ENCODE measurements at places on chromosomes 3 and 15. TPM values are rescaled to one million over a fixed set of nuclear protein-coding genes. Genes with fewer than 3 reads are reported as not detected.
A peak's percentile ranks its signal among the peaks of the same experiment; 100 is the strongest.

- DNase-seq: peak; percentile 59
These were observed 2.3 kb upstream of the VPS18 start for GRCh38 chr15:40891810-40892446.

GRCh38 chr3:114299941-114300624, 6.3 kb downstream of the TIGIT start:
- no peak for DNase-seq

DNA sequence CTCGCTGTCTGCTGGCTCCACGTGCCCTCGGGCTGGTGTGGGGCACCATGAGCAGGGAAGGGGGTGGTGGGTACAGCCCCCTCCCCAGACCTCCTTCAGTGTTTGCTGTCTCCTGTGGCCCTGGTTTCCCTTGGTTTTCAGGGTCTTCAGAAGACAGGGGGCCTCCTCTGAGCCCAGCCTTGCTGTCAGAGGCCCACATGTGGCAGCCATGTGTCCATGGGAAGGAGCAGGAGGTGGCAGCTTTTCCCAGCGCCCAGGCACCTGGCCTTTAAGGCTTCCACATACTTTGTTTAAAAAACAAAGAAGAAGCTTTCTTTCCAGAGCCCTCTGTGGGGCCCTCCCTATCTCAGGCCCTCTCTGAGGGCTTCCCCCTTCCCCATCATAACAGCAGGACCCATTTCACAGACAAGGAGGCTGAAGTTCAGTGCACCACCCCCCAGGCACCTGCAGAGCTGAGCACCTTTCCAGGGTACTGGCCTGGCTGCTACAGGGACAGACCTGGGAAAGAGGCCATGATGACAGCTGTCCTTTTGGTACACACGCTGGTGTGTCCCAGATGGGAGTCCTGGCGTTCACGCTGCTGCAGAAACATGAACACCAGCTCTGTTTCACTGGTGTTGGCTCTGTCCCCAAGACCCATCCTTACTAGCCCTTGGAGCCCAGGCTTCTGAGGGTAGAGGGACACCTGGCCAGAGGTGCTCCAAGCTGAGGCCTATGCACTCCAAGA, 73.7 kb downstream of the DNAJB8 start:
- DNase-seq: no peak

SLC2A2 gene
- total RNA-seq: not detected

GRCh38 chr3:159854500-159855124, 134.0 kb upstream of the IL12A start:
- DNase-seq: peak; percentile 88

LOXL1 gene
- 53.4 TPM for total RNA-seq

EXD1 gene
- total RNA-seq: not detected

DNA sequence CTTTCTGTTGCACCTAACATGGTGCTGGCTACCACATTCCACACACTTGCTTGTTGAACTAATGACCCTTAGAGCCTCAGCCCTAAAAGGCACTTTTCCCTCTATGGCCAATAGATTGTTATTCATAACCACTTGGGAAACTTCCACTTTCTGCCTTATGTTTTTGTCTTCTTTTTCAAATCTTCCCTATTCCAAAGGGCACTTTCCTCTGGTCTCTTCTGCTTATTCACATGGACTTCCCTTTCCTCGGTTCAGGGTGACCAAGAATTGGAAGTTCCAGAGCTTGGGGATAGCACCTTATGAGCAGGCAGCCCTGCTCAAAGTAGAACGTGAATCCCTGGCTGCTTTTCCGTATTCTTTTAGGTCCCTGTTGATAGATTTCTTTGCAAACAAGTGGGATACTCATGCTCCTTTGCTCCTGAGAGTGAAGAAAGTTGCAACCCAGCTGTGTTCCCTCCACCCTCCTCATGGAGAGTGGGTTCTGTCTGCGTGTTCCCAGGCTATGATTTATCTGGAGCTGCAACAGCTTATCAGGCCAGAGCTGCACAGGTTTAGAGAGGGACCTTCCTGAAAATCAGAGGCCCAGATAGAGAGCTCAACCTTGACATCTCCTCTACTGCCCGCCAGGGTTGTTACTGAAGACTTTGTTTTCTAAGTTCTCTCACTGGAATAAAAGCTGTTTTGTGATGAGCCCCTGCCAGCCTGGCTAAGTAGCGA, 58.8 kb upstream of the MYZAP start:
- no peak for DNase-seq

DNA sequence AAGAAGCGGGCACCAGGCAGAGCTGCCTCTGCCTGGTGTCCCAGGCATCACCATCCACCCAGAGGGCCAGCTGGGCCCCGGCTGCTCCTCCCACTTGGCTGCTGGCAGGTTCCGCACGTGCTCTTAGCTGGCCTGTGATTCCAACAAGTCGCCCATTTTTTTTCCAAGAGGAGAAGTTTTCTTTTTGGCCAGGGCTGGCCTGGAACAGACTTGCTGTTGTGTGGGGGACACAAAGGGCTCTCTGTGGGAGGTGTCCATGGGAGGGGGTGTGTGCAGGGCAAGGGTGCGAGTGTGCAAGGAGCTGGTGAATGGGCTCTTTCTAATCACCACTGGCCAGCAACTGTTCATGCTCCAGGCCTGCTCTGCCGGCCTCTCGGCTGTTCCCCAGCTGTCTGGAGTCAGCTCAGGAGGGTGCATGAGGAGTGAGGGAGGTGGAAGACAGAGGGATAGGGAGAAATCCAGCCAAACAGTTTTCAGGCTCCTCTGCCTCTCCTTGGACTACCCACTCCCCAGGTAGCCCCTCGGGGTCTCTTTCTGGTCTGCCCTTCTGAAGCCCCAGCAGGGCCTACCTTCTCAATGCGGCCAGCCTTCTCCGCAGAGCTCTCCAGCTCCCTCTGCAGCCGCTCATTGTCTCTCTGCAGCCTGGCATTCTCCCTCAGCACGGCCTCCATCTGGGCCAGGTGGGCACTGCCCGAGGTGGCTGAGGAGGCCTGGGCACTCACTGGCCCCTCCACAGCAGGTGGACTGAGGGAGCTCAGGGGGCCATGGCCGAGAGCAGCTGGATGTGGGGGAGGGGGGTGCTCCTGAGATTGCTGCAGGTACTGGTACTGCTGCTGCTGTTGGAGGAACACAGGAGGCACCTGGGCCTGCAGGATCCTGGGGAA, 7.1 kb downstream of the AMOTL2 start:
- DNase-seq: peak; percentile 53

ERICH6 gene
- 0.41 TPM for total RNA-seq

- DNase-seq: no peak
These were observed 137.2 kb downstream of the DOCK3 start for GRCh38 chr3:50811893-50812292.

GRAMD1C gene
- 12.1 TPM for total RNA-seq

GRCh38 chr3:138781012-138781470, 53.7 kb downstream of the PIK3CB start:
- DNase-seq: no peak

GRCh38 chr3:108124337-108125152, 33.7 kb upstream of the CD47 start:
- DNase-seq: no peak

DNA sequence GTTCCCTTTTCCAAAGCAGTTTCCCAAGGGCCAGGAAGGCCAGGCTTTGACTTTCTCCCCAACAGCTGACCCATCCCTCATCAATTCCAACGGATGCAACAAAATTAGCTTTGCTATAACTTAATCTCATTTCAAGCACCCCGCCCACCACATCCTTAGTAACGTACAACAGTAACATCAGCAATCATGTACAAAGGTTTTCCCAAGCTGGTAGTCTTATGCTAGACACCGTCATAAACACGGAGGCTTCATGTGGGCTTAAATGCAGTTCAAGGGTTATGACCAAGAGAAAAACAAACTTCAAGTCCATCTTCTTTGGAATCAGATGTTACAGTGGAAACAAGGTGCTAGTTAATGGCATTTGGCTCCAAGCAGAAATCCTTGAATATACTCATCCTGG, 66.6 kb downstream of the EOMES start:
- no peak for DNase-seq

DNA sequence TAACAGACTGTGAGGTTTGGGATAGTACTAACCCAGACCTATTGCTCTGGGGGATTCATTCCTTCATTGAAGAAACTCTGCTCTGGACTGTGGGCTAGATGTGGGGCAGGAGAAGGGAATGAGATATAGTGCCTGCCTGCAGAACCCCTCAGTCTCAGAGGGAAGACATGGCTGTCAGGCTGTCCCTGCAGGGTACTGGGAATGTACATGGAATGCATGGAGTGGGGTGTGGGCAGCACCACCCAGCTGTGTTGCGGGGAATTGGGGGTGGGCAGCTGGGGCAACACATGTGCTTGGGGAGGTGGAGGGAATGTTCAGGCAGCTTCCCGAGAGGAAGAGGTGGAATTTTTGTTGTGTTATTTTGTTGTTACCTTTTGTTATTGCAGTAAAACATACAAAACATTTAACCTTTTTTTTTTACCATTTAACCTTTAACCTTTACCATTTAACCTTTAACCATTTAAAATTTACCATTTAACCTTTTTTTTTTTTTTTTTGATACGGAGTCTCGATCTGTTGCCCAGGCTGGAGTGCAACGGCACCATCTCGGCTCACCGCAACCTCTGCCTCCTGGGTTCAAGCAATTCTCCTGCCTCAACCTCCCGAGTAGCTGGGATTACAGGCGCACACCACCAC, 7.3 kb downstream of the PAQR5 start:
- no peak for DNase-seq

GRCh38 chr3:12370758-12371157, 81.9 kb downstream of the PPARG start:
- DNase-seq: peak; percentile 23

DNA sequence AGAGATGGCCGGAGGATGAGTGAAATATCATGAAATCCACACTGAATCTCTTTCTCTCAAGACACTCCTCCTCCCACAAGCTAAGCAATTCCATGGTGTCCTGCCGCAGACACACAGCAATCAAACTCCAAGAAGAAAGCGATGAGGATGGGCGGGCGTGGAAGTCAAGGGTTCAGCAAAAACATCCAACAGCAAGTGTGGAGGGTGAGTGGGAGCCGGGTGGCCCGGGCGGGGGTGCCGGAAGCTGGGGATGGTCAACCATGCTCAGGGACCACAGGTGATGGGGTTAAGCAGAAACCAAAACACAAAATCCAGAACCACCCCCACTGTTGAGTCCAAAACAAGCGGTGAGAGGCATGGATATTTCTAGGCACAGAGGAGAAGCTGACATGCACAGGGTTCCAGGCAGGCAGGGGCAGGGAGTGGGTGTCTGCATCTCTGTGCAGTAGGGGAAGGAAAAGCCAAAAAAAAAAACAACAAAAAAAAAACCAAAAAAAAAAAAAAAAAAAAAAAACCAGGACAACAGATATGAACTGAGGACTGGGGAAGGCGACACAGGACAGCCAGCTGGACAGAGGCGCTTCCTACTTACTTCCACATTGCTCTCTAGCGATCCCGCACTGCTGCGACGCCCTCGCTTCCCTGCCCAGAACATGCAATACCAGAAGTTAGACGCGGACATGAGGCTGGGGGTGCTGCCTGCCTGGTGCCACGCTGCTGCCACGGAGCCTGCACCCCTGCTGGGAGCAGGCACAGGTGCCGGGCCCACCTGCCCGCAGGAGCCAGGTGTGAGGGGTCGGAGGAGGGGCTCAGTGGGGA, 61.0 kb upstream of the RPL32 start:
- no peak for DNase-seq

GRCh38 chr3:52086976-52087663, 30.7 kb upstream of the DUSP7 start:
- peak; percentile 37 for DNase-seq

THOC7 gene
- 44.9 TPM for total RNA-seq

GRCh38 chr3:184582646-184583577, 21.3 kb downstream of the EPHB3 start:
- DNase-seq: peak; percentile 73

GRCh38 chr15:47696351-47696750, 21.0 kb upstream of the SEMA6D start:
- no peak for DNase-seq

LRRC34 gene
- 7.4 TPM for total RNA-seq

DNA sequence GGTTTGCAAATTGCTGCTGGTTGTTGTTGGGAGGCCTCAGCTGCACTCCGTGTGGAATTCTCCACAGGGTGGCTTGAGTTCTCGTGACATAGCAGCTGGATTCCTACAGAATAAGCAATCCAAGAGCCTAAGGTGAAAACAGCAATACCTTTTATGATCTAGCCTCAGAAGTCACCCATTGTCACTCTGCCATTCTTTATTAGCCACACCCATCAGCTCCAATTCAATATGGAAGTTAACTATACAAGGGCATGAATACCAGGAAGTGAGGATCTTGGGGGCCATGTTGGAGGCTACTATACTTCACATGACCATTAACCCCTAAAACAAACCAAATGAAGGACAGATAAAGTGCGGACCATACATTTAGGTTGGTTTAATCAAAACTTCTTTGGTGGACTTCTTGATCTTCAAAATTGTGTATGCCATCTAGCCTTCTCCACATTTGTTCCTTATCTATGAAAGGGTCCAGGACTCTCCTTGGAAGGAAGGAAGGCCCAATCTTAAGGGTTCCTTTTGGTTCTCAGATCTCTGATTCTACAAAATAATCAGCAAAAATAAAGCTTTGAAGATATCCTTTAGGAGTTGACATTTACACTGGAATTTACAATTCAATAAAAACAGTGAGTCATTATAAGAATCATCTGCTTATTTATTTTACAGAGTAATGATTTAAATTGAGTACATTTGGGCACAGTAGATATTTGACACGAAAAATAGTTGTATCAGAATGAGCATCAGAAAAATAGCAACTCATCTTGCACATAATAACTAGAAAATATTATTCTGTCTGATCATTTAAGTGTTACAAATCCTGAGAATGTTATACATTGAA, 21.5 kb downstream of the CIAO2A start:
- DNase-seq: no peak

GRCh38 chr15:100114100-100114499, 227.7 kb downstream of the ADAMTS17 start:
- peak; percentile 96 for DNase-seq

GRCh38 chr3:32973982-32974381, 22.5 kb downstream of the CCR4 start:
- DNase-seq: no peak

DNA sequence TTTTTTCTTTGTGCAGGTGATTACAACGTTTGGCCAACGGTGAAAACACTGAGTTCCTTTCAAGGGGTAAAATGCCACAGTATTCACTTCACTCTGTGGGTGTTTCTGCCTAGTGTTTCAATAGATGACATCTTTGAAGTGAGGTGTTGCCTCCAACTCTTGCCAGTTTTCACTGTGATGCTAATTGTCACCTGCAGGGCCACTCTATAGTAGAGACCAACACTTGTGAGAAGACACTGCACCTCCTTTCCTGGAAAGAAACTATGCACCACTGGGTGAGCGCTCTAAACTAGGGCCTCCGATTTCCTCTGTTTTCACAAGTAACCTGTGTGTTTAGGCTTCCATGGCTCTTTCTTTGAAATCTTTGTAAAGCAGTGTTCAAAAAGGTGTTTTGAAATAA, 98.3 kb downstream of the THRB start:
- no peak for DNase-seq

GOLGA8J gene
- total RNA-seq: not detected

LRRC3B gene
- not detected for total RNA-seq

- no peak for DNase-seq
These were observed 6.3 kb downstream of the INSYN1 start for GRCh38 chr15:73746883-73747282.

- DNase-seq: no peak
These were observed 19.1 kb downstream of the KLHL6 start for GRCh38 chr3:183536238-183536880.

DNA sequence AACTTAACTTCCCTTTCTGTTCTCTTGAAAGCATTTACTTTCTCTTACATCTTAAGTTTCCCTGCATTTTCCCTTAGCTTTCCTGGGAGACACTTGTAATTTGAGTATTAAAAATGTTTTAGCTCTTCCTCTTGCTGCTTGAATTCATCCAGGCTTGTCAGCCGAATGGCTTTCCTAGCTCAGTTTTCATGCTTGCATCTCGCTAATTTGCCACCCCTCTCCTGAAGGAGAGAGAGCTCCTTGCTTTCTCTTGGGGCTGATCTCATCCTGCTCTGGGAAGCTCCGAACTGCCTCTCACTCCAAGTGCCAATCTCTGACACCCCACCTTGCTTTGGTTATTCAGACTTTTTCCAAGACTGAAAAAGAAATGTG, 374.6 kb upstream of the TBL1XR1 start:
- DNase-seq: no peak
